ENCODE measurements at places on chromosomes 2 and 18.

- no peak for DNase-seq
These were observed 127.6 kb downstream of the TDRD15 start for GRCh38 chr2:21251216-21251980.

DNA sequence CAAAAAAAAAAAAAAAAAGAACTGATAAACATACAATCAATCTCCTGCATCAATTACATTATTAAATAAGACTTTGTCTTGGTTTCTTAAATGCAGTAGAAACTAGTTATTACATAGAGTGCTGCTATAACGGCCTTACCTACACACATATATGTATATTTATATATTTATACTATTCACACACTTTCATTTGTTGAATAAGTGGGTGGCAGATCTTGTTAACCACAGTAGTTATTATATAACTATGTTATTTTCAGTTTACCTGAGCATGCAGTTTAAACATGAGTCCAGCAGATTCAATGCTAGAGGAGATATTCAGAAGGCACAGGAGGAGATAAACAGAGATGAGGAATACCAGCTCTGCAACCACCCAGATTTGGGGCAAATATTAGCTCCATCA is 81.5 kb upstream of the CD226 start:
- DNase-seq, result no peak

GRCh38 chr18:62578980-62579511 is 56.2 kb downstream of the ZCCHC2 start:
- DNase-seq, result no peak

- DNase-seq, result no peak
These were observed 44.8 kb upstream of the TFCP2L1 start for GRCh38 chr2:121329786-121330185.

- DNase-seq, result peak; percentile 8
These were observed 312.4 kb upstream of the MC4R start for GRCh38 chr18:60684843-60685513.
